ELF-1 (cell line): ENCODE measurements at places on chromosomes 4 and X.
A peak's percentile ranks its signal among the peaks of the same experiment; 100 is the strongest.

DNA sequence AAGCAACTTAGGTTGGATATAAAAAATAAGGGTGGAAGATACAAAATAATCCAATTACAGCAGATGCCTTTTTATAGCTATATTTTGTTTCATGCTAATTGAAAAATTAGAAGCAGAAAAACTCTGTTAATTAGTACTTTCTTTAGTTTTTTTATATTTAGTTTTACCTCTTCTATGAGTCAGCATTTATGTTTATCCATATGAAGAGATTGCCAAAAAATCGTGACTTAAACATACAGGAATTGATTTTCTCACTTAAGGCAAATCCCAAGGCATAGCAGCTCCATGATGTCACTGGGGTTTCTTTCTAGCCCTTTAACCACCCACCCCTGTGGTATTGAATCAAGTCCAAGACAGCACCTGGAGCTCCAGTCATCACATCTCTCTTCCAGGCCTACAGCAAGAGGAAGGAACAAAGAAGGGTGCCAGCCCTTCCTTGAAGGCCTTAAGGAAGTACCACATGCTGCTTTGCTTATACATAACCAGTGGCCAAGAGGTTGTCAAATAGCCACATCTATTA lies 365.8 kb upstream of the TENM3 start:
- DNase-seq, result no peak

GRCh38 chr4:101178731-101179130 lies 168.6 kb downstream of the PPP3CA start:
- DNase-seq, result no peak

GRCh38 chrX:1918780-1919179 lies 303.9 kb downstream of the ASMT start:
- DNase-seq, result no peak

DNA sequence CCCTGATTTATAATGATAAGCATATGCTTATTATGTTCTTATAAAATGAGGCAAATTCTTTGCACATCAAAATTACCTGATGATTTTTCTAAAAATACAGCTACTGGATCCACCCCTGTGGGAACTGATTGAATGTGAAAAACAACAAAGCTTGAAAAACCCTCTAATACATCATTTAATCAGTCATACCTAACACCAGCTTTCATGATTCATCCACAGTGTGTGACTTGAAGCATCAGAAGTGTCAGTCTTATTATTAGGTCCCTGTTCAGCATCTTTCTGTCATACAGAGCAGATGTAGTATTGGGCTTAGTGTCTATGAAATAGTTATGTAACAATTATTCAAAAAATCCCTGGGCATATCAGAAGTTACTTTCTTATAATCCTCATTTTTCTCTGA lies 671.3 kb upstream of the GALNT7 start:
- DNase-seq, result no peak

GRCh38 chr4:110088670-110089069 lies 109.7 kb downstream of the ELOVL6 start:
- DNase-seq, result no peak

- no peak for DNase-seq
Measured at GRCh38 chr4:26601204-26601603, 17.3 kb downstream of the TBC1D19 start.

GRCh38 chr4:101114936-101115372 lies 232.4 kb downstream of the PPP3CA start:
- peak; percentile 23 for DNase-seq

GRCh38 chrX:34578237-34578636 lies 78.8 kb downstream of the TMEM47 start:
- DNase-seq, result no peak

DNA sequence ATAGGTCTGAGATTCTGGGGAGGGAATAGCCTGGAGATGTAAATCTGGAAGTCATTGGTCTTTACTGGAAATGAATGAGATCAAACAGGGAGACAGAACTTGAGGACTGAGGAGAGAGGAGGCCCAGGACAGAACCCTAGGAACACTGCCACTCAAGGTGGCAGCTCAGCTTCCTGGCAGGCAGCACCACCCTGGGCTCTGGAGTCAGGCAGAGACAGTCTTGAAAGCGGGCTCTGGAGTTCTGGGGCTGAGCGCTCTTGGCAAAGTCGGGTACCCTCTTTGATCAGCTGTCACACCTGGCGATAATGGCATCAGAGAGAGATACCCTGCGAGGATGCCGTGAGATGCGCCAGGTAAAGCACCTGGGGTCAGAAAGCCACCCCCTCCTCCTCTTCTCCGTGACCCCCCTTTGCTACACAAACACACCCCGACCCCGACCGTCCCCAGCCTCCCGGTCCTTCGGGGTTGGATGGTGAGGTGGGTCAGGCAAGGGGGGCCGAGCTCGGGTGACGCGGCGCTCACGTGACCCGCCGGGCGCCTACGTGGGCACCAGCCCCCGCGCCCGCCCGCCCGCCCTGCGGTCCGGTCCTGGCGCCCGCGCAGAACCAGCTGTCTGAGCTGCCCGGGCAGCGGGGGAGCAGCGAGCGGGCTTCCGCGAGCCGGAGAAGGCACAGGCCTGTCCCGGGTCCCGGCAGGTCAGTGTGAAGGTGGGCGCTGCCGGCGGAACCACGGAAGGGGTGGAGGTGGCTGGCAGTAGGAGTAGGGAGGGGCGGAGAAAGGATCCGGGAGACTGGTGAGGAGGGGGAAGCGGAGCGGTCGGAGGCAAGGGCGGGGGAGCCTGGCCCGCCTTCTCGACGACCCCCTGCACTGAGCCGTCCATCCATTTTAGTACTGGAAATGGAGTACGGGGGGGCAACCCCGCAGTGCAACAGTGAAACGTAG lies at the start of gene TCEAL3:
Gene TCEAL3, plus strand, starts transcription at position 600 of the 942 bp plus-strand sequence. CDS start 1,102 bp downstream, outside the sequence.
- peak; percentile 51 for DNase-seq

- DNase-seq, result no peak
Measured at GRCh38 chr4:7950301-7951092, 10.8 kb upstream of the AFAP1 start.

GRCh38 chr4:91472046-91472445 lies 831.7 kb upstream of the GRID2 start:
- no peak for DNase-seq

GRCh38 chrX:136659174-136659573 lies 11.2 kb downstream of the CD40LG start:
- no peak for DNase-seq

DNA sequence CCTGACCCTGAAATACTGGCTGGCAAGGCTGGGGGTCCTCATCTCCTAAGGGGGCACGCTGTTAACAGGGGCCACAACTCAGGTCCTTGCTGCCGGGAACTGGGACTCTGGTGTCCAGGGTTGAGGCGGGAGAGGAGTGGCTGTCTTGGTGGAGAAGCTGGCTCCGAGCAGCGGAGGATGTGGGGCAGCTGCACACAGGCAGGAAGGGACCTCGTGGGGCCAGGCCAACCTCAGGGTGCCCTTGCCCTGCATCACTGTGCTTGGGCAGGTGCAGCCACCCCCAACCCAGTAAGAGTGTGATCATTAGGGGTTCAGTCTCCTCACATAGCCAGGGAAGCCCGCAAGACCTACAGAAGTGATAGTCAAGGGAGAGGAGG lies 12.6 kb upstream of the PDE6B start:
- no peak for DNase-seq

DNA sequence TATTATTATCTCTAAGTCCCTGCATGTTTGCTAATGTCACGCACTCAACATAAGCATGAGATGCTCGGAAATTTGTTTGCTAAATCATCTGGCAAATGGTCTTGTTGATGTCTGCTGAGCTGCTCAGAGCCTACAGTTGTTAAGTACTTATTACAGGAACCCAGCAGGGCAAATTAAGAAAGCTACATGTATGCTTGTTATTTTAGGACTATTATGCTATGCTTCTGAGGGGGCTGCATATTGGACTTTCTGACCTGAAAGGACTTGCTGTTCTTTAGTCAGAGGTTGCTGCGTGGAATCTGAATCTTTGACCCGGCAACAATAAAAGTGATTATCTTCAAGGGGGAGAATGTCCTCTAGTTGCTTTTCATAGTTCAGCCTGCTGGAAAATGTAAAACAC lies 36.3 kb upstream of the TENM3 start:
- no peak for DNase-seq

- DNase-seq, result no peak
Measured at GRCh38 chr4:152220201-152220666, 315.7 kb downstream of the FBXW7 start.

- peak; percentile 13 for DNase-seq
Measured at GRCh38 chrX:18348047-18348446, 6.4 kb downstream of the SCML2 start.

GRCh38 chrX:130082244-130083106 lies 27.8 kb downstream of the ELF4 start:
- DNase-seq, result no peak

DNA sequence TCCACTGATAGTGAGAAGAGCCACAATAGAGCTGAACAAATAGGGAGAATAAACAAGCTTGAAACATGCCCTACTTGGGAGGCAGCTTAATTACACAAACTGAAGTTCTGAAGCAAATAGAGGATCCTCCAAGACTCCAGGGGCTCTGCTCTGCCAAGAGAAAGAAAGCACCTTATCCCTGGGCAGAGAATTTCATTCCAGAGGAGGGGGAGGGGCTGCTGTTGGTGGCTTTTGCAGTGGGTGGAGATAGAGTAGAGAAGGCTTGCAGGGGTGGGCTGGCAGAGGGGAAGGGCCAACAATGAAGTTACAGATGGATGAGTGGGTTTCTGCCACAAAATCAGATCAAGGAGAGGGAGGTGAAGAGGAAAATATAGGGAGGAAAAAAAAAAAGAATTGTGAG lies 1.0 kb upstream of the LPAR4 start:
- peak; percentile 66 for DNase-seq

- DNase-seq, result no peak
Measured at GRCh38 chrX:42519666-42520231, 258.2 kb downstream of the PPP1R2C start.

DNA sequence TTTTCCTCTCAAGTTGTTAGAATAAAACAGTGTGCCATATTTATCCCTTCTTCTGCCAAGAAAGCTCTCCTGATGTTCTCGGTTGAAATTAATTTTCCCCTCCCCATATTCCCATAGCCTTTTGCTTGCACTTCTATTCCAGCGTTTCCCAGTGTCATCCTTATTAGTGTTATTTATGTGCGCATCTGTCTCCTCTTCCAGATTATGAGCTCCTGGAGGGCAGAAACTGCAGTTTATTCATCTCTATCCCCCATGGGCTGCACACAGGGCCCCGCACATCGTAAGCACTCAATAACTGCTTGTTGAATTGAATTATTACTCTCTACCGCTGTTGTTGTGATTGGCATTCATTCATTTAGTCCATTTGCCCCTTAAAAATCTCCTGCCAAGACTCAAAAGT lies 149.4 kb downstream of the SOX3 start:
- no peak for DNase-seq
